ENCODE measurements at places on chromosomes 3 and 15. TPM values are rescaled to one million over a fixed set of nuclear protein-coding genes. Genes with fewer than 3 reads are reported as not detected.

GRCh38 chr15:31362886-31363285 lies 36.3 kb downstream of the KLF13 start:
- DNase-seq: no peak

GRCh38 chr15:90535254-90535653 lies 5.5 kb downstream of the CRTC3 start:
- no peak for DNase-seq

DNA sequence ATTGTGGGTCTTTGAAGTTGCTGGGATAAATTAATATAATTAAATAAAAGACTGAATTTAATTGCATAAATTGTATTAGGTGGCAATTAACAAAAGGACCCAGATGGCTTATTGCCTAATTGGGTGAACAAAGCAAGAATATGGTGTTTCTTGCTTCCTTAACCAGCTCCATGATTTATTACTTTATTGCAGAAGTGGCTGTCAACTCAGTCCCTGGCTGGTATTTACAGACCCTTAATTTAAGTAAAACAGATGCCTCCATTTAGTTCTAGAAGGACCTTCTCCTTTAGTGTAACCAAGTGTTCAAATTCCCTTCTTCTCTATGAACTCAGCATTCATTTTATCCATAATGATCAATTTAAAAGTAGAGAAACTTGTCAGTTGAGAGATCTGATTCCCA lies 35.1 kb downstream of the DPH3 start:
- no peak for DNase-seq

DNA sequence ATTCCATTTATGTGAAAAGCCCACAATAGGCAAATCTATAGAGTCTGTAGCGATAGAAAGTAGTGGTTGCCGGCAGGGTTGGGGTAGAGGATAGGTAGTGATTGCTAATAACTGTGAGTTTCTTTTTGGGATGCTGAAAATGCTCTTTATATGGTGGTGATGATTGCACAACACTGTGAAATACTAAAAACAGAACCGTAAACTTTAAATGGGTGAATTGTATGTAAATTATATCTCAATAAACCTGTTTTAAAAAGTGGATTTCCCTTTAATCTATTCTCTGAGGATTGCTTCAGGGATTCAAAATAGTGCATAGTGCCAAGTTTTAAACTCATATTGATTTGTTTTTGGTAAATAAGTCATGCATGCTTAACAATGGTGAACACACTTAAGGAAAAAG lies 140.2 kb downstream of the LPP start:
- no peak for DNase-seq

GOLGA6A gene
- not detected for total RNA-seq

GRCh38 chr3:105656651-105657504 lies 211.9 kb downstream of the CBLB start:
- no peak for DNase-seq

CATSPER2 gene
- total RNA-seq: not detected

DNA sequence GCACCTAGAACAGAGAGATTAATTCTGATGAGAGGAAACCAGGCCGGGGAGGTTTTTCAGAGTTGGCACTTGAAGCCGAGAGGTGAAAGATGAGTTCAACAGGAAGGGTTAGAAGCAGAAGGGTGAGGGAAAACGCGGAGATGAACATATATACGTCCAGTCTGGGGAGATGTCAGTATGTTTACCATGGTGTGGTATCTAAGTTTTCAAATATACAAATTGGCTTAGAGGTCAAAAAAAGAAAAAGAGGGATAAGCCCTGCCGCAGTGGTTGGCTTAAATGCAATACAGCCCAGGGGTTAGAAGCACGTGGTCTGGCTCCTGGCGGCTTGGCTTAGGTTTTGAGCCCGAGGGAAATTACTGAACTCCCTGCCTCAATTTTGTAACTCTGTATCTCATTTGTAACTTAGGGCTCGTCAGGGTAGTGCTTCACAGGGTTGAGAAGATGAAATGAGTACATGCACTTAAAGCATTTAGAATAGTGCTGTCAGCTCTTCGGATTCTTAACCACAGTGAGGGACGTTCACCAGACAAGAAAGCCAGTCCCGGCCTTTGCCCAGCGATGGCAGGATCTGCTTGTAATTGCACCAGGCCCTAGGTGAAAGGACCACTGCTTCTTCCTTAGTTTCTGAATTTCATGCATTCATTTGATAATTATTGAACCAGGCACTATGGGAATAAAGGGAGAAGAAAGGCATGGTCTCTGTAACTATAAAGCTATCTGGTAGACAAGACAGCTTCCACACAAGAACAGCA lies 6.4 kb downstream of the HES1 start:
- DNase-seq: no peak

GRCh38 chr15:50066202-50066601 lies 52.8 kb downstream of the ATP8B4 start:
- no peak for DNase-seq

- DNase-seq: no peak
These were observed 35.0 kb downstream of the MLH1 start for GRCh38 chr3:37028329-37028728.

PP2D1 gene
- not detected for total RNA-seq

C3orf62 gene
- total RNA-seq: 2.7 TPM

- DNase-seq: no peak
These were observed 157.9 kb downstream of the FHIT start for GRCh38 chr3:61093364-61093763.

- DNase-seq: no peak
These were observed 64.6 kb downstream of the TLE3 start for GRCh38 chr15:70033109-70033508.

Measured in esophagus squamous epithelium (tissue), 5 donors.